ENCODE measurements at places on chromosomes 1 and 21.

DNA sequence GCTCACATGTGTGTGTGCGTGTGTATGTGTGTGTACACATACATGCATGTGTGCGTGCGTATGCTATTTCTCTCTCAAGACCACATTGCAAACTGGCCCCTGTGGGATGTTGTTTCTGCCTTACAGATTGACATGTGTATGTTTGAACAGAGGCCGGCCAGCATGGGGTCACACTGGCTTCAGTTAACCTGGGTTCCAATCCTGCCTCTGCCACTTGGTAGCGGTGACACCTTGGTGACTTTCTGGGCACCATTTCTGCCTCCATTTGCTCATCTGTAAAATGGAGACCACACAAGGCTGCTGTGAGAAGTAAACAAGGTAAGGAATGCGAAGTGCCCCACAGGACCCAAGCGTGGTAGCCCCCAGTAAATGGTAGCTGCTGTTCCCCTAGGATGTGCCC lies 51.7 kb downstream of the TCP10L start:
- DNase-seq: no peak

GRCh38 chr1:31797216-31797615 lies 18.6 kb downstream of the SPOCD1 start:
- DNase-seq: no peak

DNA sequence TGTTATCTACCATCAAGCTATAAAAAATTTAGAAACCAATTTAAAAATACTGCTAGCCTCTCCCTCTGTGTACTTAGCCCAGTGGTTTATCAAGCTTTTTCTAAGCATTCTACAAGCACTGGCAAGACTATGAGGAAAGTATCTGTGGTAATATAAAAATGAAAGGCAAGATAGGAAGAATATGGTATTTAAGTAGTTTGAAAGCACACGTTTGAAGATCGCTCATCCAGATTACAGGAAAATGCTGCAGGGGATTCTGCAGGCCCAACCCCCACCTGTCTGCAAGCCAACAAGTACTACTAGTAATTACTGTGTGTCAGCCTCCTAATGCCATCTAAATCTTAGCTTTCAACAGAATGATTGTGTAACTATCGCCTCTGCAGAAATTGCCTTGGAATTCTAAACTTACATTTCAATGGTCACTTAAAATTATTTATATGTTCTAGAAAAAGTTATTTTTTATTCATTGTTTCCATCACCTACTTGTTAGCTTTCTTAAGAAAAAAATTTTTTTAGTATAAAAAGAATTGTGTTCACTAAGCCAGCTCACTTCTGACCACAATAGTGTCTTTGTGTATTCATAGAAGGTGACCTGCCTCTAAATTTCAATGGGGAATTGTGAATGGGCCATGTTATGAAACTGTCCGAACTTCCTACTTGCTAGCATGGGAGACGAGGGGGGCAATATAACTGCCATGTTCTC lies 8.5 kb downstream of the ERRFI1 start:
- DNase-seq: no peak

GRCh38 chr21:35925497-35925896 lies 134.8 kb downstream of the SETD4 start:
- DNase-seq: no peak

GRCh38 chr1:165138960-165139359 lies 217.6 kb downstream of the LMX1A start:
- DNase-seq: no peak
